ENCODE measurements at places on chromosomes 4 and X.

DNA sequence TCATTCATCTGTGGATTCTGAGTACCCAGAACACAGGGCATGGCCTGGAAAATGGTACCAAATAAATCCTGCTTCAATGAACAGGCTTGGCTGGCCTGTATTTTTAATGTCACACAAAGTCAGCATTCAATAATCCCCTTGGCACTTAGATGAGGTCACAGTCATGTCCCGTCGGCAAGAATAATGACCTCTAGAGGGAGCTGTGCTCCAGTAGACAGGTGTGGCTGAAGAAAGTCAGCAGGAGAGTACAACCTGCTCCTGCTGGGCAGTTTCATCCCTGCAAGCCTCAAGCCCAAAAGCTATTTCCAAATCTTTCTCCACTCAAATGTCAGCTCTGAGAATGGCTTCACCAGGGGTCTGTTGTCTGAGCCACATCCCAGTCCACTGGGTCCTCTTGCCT is 404.0 kb upstream of the F9 start:
- DNase-seq: peak; percentile 60

- no peak for DNase-seq
Measured at GRCh38 chr4:156956826-156957368, 14.7 kb downstream of the PDGFC start.

DNA sequence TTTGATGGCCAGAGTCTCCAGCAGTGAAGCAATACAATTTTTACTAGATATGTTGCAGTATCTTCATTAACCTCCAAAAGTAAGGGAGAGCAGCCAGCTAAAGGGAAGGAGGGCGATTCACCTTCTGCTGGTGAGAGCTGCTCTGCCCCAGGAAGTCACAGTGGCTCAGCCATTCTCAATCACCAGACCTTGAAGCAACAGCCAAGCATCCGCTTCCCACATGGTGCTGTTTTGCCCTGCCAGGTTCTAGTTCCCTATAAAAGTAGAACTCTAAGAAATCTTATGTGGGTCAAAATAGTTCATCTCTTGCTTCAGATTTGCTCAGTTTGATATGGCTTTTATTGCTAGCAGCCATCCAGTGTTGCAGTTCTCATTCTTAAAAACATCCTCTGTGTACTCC is 166.8 kb downstream of the STIM2 start:
- no peak for DNase-seq

- no peak for DNase-seq
Measured at GRCh38 chrX:101303790-101304189, 12.7 kb upstream of the TAF7L start.

DNA sequence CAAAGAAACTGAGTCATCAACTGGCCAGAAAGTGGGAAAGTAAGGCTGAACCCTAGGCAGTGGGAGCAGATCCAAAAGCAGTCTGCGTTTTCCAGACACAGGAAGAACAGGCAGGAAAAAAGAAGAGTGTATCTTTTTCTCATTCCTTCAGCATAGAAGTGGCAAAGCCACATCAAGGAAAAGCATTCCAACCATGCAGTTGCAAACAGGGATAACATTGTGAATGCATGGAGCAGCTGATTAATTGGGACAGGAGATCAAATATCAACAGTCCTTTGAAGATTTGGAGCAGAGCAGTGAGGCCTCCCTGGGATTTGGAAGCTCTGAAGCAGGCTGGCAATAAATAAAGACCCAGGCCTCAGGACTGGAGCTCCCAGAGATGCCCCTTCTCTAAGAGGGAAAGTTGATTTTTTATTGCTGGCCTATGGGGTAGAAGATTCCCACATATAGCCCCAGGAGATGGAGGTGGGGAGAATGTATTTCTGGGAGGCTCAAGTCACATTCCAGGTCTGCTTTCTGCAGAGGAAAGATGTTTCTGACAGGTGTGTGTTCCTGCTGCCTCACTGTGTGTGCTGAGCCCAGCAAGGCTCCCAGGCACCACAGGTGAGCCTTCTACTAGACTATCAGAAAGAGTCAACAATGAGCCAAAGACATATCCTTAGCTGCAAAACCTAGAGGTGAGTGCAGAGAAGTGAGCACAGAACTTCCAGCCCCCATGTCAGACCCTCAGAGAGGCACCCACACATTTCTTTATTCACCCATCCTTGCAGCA is 222.5 kb downstream of the RAB28 start:
- no peak for DNase-seq

Measured in H4 (cell line).